ENCODE measurements at places on chromosomes 13 and 19.
A peak's percentile ranks its signal among the peaks of the same experiment; 100 is the strongest.

GRCh38 chr13:102234618-102235017 lies 167.2 kb downstream of the FGF14 start:
- DNase-seq, result no peak

- DNase-seq, result no peak
Measured at GRCh38 chr13:108834193-108834592, 204.8 kb downstream of the MYO16 start.

- DNase-seq, result no peak
Measured at GRCh38 chr19:36423925-36424324, 5.5 kb upstream of the ZFP82 start.

GRCh38 chr19:38213911-38214625 lies 10.0 kb downstream of the DPF1 start:
- DNase-seq, result no peak

DNA sequence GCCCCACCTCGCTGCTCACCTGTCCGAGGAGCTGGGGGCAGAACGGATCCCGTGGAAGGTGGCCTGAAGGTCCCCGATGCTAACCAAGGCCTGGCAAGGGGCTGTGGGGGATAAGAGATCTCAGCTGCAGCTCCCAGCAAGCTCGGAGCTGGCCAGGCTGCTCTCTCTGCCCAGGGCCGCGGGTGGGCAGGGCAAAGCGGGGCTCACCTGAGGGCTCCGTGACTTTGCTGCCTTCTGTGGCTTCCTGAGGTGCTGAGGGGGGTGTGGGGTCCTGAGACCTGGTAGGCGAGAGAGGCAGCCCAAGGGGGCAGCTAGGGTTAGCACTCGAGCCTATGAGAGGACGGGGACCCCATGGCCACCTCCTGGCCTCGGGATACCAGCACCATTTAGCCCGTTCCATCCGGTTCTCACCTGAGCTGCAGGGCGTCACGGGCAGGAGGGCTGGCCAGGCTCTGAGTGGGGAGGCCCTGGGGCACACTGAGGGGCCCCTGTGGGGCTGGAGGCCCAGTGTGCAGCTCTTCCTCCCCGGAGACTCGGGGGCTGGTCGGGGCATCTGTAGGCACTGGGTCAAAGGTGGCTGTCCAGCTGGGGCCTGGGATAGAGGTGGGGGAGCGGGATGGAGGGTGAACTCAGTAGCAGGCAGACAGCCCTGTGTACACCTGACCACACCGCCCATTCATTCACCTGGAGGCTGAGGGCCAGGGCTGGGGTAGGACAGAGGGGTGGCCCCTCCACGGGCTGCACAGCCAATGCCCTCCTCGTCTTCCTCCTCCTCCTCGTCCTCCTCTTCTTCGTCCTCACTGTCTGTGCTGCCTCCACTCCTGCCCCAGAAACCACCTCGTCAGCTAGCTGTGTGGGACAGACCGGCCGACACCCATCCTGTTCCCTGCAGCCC lies 3.1 kb upstream of the TMEM86B start:
- no peak for DNase-seq

DNA sequence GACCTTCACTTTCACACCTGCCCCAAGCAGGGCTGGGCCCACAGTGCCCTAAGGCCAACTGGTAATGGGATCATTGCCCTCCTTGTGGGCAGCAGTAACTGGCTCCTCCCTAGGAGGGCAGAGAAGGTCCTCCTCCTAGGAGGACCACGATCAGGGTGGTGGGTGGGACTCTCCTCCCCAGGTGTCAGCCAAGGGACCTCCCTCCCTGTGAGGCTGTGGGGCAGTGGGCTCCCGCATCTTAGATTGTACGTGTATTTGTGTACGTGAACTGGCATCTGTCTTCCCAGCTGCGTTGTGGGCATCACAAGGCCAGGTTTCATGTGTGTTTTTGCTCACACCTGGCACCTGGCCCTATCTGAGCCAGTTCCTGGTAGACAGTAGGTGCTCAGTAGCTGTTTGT lies 111.8 kb downstream of the SOX1 start:
- DNase-seq, result no peak

DNA sequence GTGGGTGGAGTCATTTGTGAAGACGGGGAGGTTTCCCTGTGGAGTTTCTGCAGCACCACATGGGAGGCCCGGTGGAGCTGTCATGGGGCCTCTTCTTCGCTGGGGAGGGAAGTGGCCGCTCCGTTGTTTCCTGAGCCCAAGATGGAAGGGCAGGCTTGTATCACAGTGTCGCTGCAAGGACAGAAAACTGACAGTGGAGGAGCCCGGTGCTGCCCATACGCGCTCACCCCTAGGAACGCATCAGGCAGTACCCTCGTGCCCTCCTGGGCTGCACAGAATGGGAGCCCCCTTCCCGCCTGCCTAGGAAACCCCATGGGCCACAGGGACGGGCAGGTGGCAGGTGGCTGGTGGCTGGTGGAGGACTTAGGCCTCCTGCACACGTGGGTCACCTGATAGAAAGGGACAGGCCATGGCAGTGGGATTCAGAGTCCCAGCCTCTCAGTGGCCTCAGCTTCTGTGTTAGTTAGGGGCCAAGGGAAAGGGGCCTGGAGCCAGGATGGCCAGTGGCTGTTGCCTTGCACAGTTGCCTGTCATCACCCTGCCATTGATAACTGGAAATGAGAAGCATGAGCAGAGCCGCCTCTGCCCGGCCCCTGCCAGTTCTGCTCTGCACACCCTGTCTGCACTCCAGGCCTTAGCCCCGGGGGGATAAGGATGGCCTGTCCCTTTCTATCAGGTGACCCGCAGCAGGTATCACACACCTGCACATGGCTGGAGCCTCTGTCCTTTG lies 7.6 kb downstream of the COL4A2 start:
- DNase-seq, result no peak

DNA sequence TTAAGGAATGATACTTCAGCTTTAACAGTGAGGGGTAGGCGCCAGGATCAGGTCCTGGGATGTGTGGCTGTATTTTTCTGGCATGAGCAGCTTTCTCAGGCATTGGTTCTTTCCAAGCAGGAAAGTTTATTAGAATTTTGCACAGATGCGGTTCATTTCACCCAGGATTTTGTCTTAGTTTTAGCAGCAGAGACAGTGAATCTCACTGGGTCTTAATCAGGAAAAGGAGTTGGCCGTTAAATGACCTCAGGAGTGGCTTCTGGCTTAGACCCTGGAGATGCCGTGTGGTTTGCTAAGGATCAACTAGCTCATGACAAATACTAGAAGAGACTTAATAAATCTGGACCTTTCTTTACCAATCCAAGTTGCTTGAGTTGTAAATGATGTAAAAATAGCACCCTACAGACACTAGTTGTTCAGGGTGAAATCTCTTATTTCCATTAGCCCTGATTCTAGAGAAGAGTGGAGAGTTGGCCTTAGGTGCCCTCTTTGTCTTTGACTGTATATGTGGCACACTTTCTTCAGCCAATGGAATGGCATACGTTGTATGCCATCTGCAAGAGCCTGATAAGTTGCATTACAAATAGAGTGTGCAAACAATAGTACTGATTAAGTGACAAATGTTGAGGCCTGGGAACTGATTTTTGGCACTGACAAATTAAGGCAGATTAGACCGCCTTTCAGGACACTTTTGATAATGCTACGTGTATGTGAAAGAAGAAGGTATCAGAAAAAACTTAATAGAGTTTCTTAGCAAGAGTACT lies 34.0 kb downstream of the LRCH1 start:
- DNase-seq, result no peak

DNA sequence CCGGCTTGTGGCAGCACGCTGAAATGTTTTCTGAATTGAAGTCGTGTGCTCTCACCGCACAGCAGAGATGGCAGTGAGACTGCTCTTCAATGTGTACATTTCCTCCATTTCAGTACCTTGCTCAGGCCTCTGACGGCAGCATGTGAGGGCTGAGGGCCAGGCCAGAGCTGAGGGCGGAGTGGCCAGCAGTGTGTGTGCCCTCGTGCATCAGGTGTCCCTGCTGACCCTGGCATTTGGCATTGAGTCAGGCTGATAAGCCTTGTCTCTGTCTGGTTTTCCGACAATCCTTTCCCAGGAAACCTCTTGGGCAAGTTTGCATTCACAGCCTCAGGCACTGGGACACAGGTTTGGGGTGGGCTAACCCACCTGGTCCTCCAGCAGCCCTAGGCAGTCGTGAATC lies 62.3 kb downstream of the EFNB2 start:
- DNase-seq, result no peak

GRCh38 chr19:4015705-4016402 lies 8.3 kb downstream of the PIAS4 start:
- no peak for DNase-seq

GRCh38 chr19:41239363-41239762 lies 20.3 kb downstream of the AXL start:
- DNase-seq, result no peak

DNA sequence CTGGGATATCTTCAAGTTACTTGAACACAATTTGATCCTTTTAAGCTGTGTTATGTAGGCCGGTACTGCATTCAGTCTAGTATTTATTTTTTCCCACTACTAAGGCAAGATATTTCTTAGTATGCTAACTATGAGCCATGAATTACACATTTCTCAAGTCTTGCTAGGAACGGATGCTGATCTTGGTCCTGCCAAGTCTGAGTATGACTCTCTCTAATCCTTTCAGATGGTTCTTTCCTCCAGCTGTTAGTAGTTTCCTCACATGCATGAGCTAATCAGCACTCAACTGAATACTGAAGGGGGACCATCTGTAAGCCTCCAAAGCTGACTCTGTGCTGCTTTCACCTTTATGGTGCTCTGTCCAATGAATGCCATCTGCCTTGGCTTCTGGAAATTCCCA lies 460.3 kb downstream of the KCTD12 start:
- DNase-seq, result no peak

- no peak for DNase-seq
Measured at GRCh38 chr19:47049307-47049700, 880 bp upstream of the TMEM160 start.

DNA sequence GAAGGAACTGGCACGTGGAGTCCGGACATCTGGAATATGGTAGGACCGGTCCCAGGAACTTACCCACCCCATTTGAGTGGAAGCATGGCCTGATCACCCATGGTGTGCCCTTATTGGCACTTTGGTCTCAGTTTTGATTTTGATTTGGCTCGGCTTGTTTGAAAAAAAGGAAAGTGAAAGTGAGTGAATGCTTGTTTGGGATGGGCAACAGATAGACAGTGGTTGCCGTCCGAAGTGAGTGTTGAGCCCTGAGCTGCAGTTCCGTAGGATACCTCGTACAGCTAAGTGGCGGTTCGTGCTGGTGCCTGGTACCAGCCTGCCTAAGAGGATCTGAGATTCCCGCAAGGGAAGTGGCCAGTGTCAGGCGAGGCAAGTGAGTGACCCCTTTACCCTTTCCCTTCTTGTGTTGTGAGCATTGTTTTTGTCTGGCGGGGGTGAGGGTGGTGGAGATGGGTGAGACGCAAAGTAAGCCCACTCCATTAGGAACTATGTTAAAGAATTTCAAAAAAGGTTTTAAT lies 605.8 kb downstream of the UQCRFS1 start:
- no peak for DNase-seq

DNA sequence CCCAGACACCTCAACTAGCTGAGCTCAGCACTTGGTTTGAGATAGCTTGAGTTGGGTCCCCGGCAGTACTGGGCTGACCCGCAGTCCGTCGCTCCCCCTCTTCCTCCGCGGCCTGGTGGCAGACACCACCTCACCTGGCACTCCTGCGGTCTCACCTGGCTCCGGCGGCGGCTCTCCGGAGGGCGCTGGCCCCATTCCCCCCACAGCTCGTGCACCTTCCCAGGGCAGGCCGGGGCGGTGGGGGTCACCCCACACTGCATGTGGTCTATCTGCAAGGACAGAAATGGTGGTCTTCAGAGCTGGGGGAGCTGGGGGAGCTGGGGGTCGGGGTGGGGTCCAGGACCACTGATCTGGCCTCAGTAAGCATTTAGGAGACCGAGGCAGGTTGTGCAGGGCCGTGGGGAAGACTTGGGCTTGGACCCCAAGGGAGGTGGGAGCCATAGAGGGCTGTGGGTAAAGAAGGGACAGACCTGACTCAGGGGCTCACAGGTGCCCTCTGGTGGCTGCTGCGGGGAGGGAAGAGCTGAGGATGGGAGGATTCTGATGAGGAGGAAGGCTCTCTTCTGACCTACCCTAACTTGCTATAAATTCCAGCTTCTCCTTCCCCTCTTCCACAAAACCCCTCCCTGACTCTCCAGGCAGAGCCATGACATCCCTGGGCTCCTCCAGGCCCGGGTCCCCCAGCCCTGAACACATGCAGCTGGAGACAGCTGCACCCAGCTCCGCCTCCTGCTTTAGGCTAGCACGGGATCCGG lies 6.7 kb upstream of the PLIN4 start:
- peak; percentile 48 for DNase-seq

GRCh38 chr13:37383046-37383445 lies 215.5 kb downstream of the POSTN start:
- no peak for DNase-seq

GRCh38 chr19:36152352-36153091 lies at the start of gene COX7A1:
Gene COX7A1, minus strand, starts transcription at chr19:36152447. Its CDS starts 40 bp downstream, at chr19:36152407.
- DNase-seq, result no peak

GRCh38 chr13:25682276-25682675 lies 310.5 kb downstream of the ATP8A2 start:
- DNase-seq, result no peak
